ENCODE measurements at places on chromosomes 2 and 18. TPM values are rescaled to one million over a fixed set of nuclear protein-coding genes. Genes with fewer than 3 reads are reported as not detected.

- no peak for DNase-seq
Observed at GRCh38 chr2:48471048-48471474, 58.9 kb upstream of the STON1 start.

SERPINB10 gene
- polyA plus RNA-seq: not detected

COL4A3 gene
- polyA plus RNA-seq: not detected

- DNase-seq: no peak
Observed at GRCh38 chr18:45666520-45666919, 51.2 kb downstream of the SLC14A2 start.

DNA sequence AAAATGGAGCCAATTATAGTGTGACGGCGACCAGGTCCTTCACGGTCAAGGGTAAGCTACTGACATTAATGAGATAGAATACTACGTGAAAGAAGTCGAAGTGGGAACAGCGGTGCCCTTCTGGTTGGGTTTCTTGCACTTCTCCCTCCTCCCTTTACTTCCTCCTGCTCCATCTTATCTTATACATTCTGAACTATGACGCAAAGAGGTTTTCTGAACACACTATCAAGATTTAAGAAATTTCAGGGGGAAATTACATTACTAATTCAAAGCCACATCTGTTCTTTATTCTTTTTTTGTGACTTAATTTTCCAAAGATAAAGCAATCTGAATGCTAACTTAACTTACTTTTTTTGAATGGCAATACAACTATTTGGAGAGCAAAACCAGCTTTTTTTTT lies 14.8 kb upstream of the IL18R1 start:
- DNase-seq: no peak

DNA sequence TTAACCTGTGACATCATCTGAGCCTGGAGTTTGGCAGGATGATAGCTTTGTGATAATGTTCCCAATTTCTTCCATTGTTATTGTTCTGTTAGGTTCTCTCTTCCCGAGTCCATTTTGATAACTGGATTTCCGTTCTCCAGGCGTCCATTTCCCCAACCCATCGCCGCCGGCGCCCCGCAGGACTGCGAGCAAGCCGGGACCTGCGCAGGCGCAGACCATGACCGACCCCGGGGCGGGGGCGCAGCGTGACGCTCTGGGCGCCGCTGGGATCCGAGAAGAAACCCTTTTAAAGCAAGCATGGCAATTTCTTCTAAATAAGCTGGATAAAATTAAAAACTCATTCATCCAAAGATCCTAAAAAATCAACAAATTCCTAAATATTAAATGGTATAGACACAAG lies at the start of gene SLC25A52:
Gene SLC25A52, minus strand, starts transcription at position 186 of the 400 bp plus-strand sequence. CDS start 219 bp downstream, outside the sequence.
- DNase-seq: no peak

GRCh38 chr2:209476367-209477208 lies 52.7 kb downstream of the MAP2 start:
- no peak for DNase-seq

DNA sequence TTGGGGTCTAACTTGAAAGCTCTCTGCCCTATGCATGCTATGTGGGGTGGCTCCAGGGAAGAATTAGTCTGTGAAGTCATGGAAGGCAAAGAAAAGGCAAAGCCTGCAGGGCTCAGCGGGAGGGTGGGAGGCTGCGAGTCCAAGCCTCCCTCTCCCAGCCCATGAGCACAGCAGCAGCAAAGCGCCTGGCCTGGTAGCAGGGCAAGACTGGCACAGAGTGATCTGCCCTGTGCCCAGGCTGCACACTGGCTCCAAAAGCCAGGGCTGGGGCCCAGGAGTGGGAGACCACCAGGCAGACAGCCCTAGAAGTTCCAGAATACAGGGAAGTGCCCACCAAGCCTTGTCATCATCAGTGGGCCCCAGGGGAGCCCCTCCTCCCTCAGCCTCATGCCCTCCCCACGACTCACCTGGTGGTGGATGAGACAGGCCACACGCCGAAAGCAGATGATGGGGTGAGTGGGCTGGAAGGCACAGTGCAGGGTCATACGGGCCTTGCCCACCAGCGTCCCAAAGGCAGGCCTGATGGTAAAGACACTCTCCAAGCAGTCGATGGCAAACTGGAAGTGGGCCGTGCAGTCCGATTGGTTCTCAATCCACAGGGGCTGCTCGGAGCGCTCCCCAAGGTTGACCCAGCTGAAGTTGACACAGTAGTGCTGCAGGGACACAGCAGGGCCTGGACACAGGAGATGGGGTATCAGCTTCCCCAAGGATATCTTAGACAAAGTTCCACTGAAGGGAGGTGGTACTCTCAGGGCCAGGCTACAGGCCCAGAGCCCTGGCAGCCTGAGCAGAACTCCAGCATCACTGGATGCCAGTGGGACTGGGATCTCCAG lies 12.1 kb downstream of the CFAP65 start:
- no peak for DNase-seq

CYS1 gene
- polyA plus RNA-seq: not detected

GRCh38 chr2:192500550-192501200 lies 305.9 kb upstream of the TMEFF2 start:
- DNase-seq: no peak

GRCh38 chr2:239789711-239790110 lies 235.4 kb downstream of the NDUFA10 start:
- DNase-seq: no peak

- no peak for DNase-seq
Observed at GRCh38 chr18:1232867-1233266, 328.2 kb downstream of the ADCYAP1 start.

PLCL1 gene
- 13.1 TPM for polyA plus RNA-seq

PLA2R1 gene
- not detected for polyA plus RNA-seq

DNA sequence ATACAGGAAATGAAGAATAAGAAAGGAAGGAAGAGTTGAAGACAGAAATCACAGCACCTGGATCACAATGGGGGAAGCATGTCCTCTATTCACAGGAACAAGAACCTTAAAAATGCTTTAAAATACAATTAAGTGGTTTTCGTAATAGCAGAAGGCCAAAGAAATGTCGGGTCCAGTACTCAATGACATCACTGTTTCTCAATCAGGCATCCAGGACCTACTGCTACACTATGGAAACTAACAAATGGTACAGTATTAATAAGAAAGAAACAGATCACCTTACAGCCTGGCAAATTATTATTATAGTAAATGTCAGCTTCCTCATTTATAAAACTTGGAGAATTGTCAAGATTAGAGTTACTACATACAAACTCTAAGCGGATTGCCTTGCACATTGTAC lies 15.8 kb downstream of the HNRNPLL start:
- DNase-seq: no peak

ZDBF2 gene
- 6.7 TPM for polyA plus RNA-seq

NR4A2 gene
- polyA plus RNA-seq: 7.3 TPM

DNA sequence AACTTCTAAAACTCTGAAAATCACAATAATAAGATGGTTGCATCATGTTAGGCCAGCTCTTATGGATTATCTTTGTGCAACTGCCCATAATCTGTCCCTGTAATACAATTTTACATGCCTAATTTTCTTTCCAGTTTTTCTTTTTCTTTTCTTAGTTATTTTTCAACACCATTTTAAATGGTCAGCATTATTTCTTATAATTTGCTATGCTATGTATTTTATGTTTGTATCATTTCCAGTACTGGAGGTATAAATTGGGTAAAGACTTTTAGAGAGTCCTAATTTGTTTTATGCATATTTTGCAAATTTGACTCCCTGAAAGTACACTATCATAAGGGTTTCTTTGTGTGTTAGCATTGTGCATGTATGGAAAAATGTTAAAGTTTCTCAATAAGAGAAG lies 333.0 kb downstream of the CCDC178 start:
- DNase-seq: no peak

DNA sequence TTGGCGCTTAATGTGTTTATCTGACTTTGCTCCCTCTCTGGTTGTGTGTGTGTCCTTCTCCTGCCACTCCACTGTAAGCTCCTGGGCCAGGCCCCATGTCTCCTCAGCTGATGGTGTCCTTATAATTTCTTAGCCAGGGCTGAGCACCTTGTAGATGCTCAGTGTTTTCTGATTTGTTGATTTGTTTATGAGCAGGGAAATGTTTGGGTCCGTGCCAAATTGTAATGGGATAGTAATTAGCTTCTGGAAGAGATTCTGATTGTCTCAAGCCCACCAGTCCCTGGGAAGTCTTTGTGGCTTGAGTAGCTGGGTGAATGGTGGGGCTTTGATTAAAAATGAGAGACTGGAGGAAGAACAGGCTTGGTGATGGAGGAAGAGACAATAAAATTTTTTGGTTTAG lies 270.5 kb downstream of the MYCN start:
- DNase-seq: no peak

- no peak for DNase-seq
Observed at GRCh38 chr2:176488431-176488830, 219.2 kb downstream of the MTX2 start.

SPEG gene
- 0.26 TPM for polyA plus RNA-seq

GRCh38 chr2:134405611-134406081 lies 151.8 kb downstream of the MGAT5 start:
- DNase-seq: no peak

ABCB11 gene
- polyA plus RNA-seq: not detected

GRCh38 chr2:162890690-162891311 lies 52.2 kb upstream of the KCNH7 start:
- DNase-seq: no peak

- DNase-seq: no peak
Observed at GRCh38 chr2:101509499-101510284, 34.8 kb upstream of the RFX8 start.

DNA sequence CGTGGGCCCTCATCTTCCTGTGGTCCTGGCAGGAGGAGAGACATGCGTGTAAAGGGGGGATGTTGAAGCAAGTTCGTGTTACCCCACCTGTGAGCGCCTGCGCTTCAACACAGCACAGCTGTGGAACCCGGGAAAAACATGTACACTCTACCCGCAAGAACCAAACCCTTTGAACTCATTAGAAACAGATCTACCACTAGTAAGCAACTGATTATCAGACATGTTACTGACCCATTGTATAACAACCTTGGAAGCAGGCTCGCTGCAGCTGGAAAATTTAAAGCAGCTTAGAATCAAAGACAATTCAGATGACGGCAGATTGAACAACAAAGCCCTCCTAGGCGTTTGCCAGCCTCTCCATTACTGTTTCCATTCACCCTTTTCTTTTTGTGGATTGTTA lies 771.7 kb upstream of the SALL3 start:
- DNase-seq: no peak

DNA sequence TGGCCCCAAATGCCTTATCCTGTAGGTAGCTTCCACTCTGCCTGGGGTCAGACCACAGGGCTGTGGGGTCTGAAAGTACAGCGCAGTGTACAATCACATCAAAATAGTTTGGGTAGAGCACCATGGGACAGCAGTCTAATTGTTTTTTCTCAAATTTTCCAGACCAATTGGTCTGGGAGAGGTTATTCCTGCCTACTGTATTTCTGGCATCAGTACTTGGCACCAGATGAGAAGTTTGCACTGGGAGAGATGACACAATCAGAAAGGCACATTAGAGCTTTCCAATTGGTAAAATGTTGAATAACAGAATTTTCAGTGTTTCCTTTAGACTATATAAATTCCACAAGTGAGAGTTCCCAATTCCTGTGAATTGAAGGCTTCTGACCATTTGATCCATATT lies 30.9 kb upstream of the LRRTM1 start:
- no peak for DNase-seq

- no peak for DNase-seq
Observed at GRCh38 chr2:97969081-97970067, 26.4 kb downstream of the TMEM131 start.

DNA sequence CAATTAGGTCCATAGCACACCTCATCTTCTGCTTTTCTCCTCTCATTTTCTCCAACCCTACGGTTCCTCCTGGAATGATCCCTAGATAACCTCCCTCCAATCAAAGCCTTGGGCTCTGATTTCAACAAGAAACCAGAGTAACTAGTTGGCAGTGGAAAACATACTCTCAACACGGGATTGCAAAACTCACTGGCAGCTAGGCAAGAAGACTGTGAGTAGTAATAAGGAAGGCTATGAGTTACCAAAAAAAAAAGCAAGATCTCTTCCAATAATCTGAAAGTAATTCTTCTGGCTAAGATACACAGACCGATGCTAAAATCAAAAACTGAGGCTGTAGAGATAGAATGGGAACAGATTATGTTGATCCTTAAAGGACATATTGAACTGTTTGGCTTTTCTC lies 28.4 kb upstream of the CCDC102B start:
- DNase-seq: no peak

DNA sequence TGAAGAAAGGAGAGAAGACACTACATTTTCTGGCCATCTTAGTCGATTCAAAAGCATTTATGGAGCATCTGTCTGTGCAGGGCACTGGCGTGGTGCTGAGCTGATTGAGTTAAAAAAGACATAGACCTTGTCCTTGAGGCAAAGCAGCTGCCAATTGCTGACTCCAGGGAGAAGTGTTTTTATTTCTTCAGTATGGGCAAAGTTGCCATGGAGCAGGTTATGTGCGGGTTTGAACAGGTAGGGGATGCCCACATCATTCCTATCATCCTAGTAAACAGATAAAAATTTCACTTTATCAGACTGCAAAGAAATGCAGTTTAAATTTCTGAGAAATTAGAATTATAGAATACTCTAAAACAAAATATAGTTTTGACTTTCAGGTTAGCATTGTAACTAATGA lies 125.8 kb downstream of the NUP35 start:
- DNase-seq: no peak

- DNase-seq: no peak
Observed at GRCh38 chr2:135851858-135852257, 14.9 kb upstream of the LCT start.

DNA sequence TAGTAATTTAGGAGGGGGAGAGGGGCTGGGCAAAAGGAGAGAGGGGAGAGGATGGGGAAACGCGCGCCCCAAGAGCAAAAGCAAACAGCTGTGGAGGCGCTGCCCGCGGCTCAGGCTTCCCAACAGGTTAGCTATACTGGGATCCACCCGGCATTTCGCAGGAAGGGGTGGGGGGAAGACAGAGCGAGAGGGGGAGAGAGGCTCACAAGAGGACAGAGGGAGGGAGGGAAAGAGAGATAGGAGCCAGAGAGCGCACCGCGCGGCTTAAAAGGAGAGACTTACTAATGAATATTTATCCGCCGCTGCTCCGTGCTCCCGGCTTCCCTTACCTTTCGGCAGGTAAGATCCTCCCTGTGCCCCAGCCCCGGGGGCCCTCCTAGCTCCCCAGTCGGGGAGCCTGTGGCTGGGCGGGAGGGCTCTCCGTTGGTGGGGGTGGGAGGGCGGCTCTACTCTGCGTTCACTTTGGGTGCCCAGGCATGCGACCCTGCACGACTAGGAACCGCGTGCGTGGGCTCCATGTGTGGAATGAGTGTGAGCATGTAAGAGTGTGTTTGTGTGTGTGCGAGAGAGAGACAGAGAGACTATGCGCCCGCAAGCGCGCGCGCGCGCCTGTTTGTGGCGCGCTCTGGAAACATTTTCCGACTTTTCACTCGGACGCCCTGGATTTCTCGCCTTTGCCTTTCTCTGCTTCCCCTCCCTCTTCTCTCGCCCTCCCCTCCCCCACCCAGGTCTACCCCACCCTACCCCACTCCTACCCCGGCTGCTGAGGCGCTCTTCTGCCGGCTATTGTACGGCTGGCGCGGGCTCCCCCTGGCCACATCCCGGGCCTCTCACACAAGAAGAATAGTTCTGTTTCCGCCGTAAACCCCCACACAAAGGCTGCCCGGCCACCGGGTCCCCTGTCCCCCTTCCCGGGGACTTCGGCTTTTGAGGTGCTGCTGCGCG lies 7.2 kb upstream of the SIX3 start:
- DNase-seq: no peak

ERFE gene
- polyA plus RNA-seq: not detected

Data from naive thymus-derived CD4-positive, alpha-beta T cell (primary cell).